ENCODE measurements at places on chromosomes 16 and 17.

DNA sequence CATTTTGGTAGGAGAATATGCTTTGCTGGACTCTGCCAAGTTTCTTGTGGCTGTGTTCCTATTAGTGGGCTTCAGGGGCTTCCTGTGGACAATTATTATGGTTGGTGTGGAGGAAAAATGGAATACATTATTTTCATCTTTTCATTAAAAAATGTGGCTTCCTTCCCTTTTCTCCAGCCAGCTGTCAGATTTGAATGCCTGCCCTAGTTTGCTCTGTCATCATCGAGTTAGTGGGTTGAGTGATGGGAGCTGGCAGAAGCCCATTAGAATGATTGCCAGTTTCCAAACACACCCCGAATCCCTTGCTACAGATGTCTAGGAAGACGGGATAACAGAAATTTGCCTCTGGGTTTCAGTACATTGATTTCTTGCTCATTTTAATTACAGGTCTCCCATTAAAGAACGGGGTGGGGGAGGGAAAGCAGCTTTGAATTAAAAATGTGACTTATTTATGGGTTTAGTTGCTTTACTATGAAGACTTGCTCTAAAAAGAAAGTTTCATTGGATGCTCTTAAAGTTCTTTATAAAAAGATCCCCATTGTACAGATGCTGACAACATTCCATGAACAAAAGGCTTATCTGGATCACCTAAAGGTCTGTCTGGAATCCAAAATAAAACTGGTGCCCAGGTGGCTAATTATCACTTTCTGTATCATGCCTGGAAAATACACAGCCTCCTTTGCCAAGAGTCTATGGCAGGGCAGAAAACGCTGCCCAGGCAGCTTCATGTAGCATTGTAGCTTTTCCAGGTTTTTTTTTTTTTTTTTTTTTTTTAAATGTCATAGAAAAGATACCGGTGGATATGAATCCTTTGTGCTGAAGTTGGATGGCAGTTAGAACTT lies 103.6 kb downstream of the PRKCA start:
- DNase-seq = no peak

- DNase-seq = no peak
Measured at GRCh38 chr17:18002171-18002570, 29.5 kb downstream of the DRC3 start.

- DNase-seq = no peak
Measured at GRCh38 chr16:10699756-10700155, 5.0 kb upstream of the TEKT5 start.

GRCh38 chr16:73064994-73065545 lies 17.1 kb upstream of the ZFHX3 start:
- DNase-seq = no peak

- no peak for DNase-seq
Measured at GRCh38 chr16:19213885-19214284, 45.8 kb downstream of the SYT17 start.

- DNase-seq = no peak
Measured at GRCh38 chr17:81463506-81463905, 49.1 kb downstream of the ACTG1 start.

DNA sequence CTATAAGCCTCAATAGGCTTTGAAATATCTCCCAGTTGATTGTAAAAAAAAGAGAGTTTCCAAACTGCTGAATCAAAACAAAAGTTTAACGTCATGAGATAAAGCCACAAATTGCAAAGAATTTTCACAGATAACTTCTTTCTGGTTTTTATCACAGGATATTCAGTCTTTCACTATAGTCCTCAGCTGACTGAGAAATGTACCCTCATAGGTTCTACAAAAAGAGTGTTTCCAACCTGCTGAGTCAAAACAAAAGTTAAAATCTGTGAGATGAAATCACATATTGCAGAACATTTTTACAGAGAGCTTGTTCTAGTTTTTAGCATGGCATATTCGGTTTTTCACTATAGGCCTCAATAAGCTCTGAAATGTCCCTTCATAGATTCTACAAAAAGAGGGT lies 559.2 kb downstream of the KCNJ18 start:
- no peak for DNase-seq

DNA sequence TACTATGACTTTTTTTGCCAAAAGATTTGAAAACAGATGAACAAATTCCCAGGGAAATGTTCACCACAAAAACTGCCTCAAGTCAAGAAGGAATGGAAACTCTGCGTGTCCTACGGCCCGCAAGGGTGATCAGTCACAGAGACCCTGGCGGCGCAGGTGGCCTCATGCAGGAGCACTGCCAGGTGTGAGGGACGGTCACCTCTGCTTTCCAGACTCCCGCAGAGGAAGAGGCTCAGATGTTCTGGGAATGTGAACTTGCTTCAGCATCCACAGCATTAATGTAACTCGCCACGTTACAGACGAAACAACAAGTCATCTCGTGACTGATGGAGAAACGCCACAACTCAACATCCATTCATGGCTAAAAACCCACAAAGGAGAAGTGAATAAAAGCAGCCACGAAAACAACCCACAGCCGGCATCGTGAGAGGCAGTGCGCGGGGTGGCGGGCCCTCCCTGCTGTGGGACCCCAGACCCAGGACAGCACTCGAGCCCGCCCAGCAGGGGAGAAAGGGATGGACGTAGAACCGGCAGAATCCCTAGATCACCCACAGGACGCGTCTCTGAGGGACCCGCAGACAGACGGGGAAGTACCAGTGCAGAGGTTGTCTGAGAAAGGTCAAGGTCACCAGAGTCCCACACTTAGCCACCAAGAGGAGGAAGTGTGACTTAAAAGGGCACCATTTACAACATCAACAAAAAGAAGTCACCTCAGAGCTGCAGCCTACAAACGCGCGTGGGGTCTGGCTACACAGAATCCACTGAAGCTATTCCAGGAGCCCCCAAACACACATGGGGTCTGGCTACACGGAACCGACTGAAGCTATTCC lies 76.9 kb upstream of the GNG13 start:
- no peak for DNase-seq

DNA sequence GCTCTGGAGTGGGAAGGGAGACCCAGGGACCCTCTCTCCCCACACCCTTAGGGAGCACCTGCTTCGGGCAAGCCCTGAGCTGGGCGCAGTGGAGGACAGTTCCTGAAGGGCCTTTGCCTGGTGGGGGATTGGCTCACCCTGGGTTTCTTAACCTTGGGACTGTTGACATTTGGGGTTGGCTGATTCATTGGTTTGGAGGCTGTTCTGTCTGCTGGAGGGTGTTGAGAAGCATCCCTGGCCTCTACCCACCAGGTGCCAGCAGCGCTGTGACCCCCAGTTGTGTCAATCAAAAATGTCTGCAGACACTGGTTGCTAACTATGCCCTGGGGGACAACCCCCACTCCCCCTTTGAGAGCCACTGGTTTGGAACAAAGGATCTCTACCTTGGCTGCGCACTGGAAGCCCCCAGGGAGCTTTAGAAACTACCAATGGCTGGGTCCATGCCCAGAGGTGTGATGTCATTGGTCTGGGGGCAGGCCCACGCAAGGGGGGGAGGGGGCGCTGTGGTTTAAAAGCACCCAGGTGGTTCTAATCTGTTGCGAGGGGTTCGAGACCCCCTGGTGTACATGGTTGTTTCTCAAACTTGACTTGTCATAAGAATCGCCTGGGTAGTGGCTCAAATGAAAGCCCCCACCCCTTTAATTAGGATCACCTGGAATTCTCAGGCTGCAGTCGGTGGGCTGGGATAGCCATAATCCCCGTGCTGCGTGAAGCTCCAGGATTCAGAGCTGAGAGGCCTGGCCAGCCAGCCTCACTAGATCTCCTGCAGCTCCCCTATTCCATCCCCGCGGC lies 151.9 kb upstream of the GSE1 start:
- peak; percentile 50 for DNase-seq

- no peak for DNase-seq
Measured at GRCh38 chr17:3828151-3828851, 17.7 kb downstream of the NCBP3 start.

DNA sequence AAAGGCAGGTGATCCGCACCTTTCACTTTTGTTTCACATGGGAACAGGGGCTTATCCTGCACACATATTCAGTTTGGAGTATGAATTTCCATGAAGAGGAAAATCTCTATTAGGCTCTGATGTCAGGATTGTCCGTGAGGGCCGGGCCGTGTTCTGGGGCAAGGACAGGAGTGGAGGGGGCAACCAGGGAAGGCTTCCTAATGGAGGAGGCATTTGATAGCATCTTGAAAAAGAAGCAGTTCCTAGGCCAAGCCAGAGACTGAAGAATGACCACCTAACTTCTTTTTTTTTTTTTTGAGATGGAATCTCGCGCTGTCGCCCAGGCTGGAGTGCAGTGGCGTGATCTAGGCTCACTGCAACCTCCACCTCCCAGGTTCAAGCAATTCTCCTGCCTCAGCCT lies 174.2 kb downstream of the SEC14L1 start:
- no peak for DNase-seq

DNA sequence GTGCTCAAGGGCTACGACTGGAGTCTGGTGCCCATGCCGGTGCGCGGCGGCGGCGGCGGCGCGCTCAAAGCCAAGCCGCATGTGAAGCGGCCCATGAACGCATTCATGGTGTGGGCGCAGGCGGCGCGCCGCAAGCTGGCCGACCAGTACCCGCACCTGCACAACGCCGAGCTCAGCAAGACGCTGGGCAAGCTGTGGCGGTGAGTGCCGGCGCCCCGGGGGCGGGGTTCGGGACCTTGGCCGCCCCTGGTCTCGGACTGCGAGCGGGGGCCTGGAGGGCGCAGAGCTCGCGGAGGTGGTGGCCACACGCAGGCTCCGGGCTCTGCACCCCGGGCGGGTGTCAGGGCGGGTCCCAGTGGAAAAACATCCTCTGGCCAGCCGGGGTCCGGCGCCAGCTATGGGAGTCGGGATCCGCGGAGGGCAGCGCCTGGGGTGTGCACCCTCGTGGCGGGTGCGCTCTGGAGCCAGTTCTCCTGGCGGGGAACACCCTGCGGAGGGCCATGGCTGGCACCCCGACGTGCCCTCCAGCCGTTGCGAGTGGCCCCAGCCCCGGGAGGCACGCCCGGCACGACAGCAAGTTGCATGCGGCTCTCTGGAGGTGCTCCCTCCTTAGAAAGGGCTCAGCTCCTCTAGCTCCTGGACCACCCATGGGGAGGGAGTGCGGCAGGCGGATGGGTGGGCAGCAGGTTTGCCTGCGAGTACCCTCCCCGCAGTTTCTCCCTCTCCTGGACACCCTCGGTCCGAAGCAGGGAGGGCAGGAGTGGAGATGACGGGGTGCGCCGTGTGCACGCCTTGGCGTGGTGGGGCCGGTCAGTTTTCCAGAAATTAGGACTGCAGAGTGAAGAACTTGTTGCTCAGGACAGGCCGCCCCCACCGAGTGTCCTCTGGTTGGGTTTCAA lies 824 bp downstream of the SOX8 start:
- DNase-seq = no peak

- DNase-seq = no peak
Measured at GRCh38 chr17:51801626-51802025, 356.9 kb downstream of the CA10 start.

- no peak for DNase-seq
Measured at GRCh38 chr17:79878329-79878947, 39.2 kb upstream of the CBX4 start.

DNA sequence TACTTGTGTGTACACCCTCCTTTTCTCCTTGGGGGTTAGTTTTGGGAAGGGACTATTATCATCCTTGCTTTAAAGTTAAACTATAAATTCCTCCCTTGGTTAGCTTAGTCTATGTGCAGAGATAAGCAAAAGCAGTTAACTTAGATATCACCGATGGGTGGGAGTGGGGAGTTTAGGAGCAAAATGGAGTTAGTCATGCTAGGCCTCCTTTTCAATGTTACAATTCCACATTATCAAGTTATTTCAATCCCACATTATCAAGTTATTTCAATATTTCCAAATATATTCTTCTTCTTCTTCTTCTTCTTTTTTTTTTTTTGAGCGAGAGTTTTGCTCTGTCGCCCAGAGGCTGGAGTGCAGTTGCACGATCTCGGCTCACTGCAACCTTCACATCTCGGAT lies 1.7 kb upstream of the BCAS3 start:
- DNase-seq = no peak

DNA sequence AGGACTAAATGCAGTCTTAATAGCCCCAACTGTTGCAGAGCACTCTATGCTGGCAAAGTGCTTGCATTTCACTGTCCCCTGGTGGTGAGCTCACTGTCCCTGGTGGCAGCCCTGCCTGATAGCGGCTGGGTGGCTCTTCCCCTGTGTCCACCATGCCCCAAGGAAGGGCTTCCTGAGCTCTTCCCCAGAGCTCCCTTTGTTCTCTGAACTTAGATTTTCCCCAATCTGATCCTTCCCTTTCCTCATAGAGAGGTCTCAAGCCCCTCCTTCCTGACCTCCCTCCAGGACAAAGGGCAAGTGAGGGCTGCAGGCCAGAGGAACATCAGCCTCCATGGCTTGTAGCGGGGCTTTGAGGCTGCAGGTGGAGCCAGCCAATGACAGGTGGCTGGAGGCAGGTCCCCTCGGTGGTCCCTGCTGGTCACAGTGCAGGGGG lies 17.0 kb downstream of the BEAN1 start:
- no peak for DNase-seq

DNA sequence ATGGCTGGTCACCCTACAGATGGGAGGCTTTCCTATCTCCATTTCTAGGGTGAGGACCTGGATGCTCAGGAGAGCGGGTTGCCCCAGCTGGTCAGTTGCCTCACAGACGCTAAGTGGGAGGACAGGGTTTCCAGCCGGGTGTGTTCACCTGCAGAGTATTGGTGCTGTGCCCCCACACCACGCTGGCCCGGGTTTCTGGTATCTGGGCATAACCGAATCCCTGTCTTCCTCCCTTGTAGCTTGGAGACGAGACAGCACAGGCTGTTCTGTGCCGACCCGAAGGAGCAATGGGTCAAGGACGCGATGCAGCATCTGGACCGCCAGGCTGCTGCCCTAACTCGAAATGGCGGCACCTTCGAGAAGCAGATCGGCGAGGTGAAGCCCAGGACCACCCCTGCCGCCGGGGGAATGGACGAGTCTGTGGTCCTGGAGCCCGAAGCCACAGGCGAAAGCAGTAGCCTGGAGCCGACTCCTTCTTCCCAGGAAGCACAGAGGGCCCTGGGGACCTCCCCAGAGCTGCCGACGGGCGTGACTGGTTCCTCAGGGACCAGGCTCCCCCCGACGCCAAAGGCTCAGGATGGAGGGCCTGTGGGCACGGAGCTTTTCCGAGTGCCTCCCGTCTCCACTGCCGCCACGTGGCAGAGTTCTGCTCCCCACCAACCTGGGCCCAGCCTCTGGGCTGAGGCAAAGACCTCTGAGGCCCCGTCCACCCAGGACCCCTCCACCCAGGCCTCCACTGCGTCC lies 9.7 kb downstream of the CX3CL1 start:
- no peak for DNase-seq

GRCh38 chr16:65751622-65752521 lies 614.6 kb upstream of the CDH5 start:
- no peak for DNase-seq

DNA sequence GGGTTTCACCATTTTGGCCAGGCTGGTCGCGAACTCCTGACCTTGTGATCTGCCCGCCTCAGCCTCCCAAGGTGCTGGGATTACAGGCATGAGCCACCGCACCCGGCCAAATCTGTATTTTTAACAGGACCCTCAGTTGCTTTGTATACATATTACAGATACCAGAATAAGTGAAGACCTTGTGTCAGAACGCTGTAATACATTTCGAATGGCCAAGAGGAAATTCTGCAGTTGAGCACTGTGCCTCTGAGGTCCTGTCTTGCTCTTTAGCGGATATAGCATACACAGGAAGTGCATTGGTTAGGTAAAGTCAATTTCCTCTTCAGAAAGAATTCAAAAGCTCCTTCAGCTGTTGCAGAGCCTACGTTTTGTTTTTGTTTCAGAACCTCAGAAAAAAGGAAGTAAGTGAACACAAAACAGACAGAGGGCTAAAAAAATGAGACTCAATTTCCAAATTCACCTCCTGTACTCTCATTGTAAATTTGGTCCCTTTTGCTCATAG lies 15.7 kb downstream of the CRLF3 start:
- DNase-seq = no peak

GRCh38 chr17:68718926-68719325 lies 117.8 kb upstream of the FAM20A start:
- no peak for DNase-seq

Measured in skeletal muscle cell (primary cell).